ENCODE measurements at places on chromosomes 6 and 20.
A peak's percentile ranks its signal among the peaks of the same experiment; 100 is the strongest.

DNA sequence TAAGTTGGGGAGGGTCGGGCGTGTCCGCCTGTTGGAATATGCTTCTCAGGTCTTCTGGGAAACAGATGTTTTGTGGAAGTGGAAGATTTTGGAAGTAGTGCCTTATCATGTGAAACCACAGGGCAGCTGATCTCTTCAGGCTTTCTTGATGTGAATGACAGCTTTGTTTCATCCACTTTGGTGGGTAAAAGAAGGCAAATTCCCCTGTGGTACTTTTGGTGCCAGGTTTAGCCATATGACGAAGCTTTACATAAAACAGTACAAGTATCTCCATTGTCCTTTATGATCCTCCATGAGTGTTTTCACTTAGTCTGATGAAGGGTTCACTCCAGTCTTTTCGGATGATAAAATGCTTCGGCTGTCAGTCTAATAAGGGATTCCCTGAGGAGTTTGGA, 4.6 kb downstream of the IRF4 start:
- DNase-seq = no peak

DNA sequence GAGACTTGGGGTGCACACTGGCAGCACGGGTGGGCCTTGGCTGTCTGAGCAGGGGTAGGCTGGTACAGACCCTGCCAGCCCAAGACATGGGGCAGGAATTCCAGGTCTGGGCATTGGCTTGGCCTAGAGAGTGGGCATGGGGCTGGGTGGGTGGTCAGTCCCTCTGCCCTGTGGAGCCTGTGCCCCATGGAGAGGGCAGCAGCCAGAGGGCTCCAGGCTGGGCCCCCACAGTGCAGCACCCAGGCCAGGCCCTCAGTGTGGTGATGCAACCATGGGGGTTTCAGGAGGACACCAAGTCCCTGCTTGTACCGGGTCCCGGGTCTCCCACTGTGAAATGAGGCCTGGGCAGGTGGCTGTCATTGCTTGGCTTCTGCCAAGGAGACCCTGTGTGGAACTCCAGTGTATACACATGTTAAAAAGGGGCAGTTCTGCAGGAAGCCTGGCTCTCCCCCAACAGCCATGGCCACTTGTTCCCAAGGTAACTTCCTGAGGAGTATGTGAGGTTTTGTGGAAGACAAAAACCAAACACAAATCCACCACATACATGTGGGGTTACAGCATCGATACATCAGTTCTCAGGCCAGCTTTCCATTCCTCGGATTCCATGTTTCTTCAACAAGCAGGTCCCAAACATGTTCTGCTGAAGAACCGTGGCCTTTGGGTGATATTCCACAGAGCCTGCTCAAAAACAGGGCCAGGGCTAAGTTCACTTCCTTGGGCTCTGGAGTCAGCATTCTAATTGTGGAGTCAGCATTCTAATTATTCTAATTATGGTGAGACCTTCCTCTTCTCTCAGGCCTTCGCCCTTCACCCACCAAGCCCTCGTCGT, 77.3 kb downstream of the DACT2 start:
- DNase-seq = no peak

DNA sequence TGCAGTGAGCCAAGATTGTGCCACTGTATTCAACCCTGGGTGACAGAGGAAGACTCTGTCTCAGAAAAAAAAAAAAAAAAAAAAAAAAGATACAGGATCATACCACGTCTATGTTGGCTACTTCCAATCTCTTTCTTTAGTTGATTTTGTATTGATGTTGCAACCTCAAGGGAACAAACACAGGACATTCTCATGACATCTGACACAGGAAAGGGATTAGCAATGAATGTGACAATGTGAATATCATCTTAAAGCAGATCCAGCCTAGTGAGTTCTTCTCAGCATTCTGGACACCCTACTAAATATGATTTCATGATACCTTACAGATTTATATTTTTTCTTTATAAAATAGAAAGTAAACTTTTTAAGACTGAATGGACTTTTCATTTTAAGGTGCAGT, 580.3 kb downstream of the PRKN start:
- DNase-seq = no peak

GRCh38 chr6:106778943-106779342, 149.6 kb downstream of the QRSL1 start:
- no peak for DNase-seq

DNA sequence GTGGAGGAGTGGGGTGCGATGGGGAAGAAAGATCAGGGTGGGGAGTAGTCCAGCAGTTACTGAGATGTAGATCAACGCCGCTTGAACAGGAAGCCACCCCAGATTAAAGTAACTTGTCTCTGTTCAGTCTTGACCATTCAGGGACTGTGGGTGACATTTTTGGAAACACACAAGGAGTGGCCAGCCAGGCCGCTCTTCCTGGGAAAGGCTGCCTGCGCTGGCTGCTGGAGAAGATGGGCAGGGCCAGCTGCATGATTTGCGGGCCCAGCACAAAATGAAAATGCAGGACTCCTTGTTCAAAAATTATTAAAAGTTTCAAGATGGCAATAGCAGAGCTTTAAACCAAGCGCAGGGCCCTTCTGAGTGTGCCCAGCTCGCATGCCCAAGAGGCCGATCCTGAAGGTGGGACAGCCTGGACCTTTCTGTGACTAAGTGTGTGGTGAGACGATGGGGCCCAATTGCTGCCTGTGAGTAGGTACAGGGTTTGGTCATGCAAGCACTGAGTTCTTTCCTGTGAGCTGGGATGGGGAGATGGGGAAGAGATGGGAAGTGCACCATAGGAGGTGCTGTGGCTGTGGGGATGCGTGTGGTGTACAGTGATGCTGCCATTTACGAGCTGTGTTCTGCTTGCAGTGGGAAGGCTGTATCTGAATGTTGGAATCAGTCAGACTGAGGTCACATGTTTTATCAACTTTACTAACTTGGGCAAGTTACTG, 51.3 kb downstream of the DAAM2 start:
- DNase-seq = no peak

DNA sequence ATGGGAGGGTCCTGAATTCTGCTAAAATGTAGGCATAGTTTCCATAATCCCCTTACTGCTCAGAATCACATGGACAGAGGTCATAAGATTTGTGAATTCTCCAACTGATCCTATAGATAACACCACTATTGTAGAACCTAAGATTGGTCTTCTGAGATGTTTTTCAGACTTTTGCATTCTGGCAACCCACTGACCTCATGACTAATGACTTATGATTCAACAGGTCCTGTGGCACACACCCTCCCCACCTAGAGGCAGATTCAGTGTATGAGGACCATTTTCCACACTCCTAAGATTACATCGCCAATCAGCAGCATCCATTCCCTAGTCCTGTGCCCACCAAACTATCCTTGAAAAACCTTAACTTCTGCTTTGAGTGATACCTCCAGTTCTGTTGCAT, 207.2 kb downstream of the BTBD9 start:
- no peak for DNase-seq

- DNase-seq = no peak
Observed at GRCh38 chr6:98579079-98579478, 255.3 kb upstream of the POU3F2 start.

DNA sequence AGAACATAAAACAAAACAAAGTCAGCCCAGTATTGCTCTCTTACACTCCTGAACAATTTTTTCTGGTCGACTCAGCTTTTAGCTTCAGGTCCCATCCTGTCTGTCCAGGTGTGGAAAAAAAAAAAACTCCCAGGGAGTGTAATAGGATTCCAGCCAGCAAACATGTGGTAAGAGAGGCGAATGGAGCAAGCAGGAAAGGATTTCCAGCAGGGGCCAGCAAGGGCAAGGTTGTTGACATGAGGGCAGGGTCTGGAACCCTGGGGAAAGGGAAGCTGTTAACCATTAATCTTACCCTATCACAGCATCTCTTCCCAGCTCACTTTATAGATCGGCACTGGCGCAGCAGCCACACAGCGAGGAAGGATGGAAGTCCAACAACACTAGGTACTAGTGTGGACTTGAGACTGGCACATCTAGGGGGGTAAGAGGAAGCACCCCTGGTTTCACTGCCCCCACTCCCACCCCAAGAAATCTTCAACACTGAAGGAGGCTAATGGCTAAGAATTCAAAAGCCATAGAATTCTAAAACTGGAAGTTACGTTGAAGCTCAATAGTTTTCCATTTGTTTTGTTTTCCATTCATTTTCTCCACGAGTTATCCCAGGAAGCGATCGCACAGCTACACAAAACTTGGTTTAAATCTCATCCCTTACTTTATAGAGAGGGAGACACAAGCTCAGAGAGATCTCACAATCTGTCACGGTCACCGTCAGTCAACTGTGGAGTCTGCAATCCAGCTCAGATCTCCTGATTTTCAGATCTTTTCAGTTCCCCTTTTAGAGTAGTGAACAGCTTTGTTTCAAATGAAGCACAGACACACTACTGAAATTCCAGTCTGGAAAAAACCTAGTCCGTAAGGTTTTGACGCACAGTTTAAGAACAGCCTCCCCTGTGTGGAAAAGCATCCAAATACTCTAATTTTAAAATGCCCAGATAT, 53.3 kb downstream of the SLC22A23 start:
- DNase-seq = no peak

GRCh38 chr6:156659822-156660198, 117.4 kb upstream of the ARID1B start:
- no peak for DNase-seq

DNA sequence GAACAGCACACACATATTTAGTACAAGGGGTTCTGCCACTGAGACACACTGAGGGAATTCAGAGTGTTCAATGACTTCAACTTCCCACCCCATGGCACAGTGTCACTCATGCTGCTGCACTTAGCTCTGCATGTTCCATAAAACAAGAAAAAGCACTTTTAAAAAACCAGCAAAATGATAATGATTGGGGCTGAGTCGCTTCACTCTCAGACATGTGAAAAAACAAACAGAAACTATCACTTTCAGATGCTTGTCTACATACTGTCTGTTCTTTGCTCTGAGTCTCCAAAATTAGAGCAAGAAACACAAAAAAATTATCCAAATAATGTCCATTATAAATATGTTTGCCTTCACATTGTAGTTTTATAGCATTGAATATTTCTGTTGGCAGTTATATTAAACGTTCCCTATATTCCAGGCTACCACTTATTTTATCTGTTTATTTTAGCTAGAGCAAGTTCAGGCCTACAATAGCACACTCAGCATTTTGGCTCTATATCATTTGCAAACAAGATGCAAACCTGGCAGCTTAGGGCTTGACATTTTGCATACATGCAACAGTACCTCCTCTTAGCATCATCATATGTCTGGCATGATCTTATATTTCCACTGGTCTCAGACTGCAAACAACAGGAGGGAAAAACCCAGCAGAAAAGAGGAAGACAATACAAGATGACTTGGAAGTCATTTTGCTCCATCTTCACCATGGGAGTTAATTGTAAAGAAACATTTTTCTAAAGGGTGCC, 398.8 kb downstream of the HACE1 start:
- no peak for DNase-seq

DNA sequence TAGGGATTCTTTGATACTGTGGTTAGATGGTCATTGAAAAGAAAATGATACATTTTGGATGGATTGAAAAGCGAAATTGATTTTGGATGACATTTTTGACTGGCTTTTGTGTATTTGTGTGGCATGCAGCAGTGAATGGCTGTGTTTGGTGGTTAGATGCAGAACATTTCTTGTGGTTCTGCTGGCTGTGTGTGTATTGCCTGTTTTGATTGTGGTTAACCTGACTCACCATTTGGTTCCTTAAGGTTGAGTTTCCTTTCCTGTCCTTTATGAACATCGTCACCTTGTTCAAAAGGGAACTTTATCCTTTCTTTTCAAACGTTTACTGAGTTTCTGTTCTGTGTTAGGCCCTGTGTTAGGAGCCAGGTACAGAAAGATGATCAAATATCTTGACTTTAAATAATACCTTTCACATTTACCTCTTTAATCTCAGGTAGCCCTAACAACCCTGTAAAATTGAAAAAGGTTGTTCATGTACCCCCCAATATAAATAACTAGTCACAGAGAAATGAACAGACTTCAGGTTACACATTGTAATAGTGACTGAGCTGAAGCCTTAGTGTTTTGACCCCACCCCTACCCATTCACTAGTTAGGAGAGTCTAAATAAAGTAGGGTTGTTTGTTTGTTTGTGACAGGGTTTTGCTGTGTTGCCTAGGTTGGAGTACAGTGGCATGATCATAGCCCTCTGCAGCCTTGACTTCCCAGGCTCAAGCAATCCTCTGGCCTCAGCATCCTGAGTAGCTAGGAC, 23.8 kb downstream of the ANKS1A start:
- DNase-seq = no peak

DNA sequence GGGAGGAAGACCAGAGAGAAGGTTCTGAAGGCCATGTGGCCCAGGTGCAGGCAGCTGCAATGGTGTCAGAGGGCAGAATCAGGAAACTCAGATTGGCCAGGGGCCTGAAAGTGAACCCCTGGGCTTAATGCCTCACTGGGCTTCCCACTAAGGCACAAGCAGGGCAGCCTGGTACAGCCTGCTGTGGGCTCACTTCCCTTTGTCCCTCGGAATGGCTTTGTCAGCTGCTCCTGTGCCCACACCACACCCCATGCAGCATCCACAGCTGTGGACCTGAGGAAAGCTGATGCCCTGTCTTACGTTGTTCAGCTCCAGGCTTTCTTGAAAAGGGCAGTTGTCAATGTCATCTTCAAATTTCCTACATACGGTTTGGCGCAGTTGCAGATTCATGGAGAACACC, 2.4 kb downstream of the CST9 start:
- DNase-seq = no peak

- DNase-seq = no peak
Observed at GRCh38 chr6:147192278-147192911, 11.8 kb upstream of the STXBP5 start.

DNA sequence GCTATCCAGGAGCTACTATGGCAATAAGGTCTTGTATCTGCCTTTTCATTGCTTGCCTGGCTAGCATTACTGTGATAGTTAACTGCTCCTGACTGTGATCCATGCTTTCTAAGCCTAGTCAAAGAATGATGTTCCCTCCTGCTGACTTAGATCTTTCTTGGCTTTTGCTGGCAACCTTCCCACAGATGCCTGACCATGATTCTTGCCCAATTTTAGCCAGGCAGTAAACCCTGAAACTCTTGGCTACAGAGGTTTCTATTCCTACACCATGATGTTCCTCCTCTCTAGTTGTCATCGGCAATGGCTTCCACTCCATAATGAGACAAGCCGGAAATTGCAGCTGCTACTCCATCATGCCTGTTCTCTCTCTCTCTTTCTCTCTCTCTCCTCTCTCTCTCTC, 238.1 kb downstream of the HAO1 start:
- no peak for DNase-seq

DNA sequence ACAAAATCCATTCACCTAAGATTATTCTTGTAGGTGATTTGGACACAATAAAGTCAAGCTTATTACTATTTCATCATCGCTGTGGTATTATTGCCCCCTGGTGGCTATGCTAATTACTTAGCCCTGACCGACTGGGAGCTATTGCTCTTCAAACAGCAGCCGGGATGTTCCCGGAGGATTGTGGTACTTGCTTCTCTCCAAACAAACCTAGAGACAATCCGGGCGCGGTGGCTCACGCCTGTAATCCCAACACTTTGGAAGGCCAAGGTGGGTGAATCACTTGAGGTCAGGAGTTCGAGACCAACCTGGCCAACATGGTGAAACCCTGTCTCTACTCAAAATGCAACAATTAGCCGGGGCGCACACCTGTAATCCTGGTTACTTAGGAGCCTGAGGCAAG, 15.4 kb upstream of the STMND1 start:
- peak; percentile 69 for DNase-seq

Measured in muscle of back (tissue), 13 donors.